ENCODE measurements at places on chromosomes 12 and 14. TPM values are rescaled to one million over a fixed set of nuclear protein-coding genes. Genes with fewer than 3 reads are reported as not detected.

Gene RNASE7
- 4.1 TPM for total RNA-seq

Gene SVOP
- total RNA-seq = 2.2 TPM

DNA sequence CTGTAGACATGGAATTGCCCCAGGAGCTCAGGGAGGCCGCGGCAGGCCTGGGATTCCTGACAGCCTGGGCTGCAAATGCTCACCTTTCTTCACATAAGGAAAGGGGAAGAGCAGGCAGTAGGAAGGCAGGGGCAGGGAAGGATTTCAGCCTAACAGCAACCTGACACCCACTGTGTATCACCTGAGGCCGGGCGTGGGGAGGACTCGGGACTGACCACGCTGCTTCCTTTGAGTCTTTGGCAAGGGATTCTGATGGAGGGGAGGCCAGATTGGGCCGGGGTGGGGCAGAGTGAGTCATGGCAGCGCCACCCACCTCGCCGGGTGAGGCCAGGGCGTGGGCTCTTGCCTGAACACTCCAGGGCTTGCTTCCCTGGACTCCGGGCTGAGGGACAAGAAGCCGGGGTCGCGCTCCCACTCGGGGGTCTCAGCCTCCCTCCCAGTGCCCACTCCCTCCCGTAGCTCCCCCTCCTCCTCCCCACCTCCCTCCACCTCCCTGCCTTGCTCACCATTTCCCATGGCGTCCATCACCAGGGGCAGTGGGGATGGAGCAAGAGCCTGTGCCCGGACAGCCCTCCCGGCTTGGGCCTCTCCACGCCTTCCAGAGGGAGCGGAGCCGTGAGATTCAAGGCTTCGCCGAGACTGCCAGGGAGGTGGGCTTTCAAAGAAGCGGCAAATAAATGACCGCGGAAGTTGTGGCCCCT is 247.9 kb upstream of the RTL1 start:
- DNase-seq = no peak

- no peak for DNase-seq
These were observed 15.7 kb downstream of the SLC38A2 start for GRCh38 chr12:46356655-46357437.
